ENCODE measurements at places on chromosomes 5 and 9.

DNA sequence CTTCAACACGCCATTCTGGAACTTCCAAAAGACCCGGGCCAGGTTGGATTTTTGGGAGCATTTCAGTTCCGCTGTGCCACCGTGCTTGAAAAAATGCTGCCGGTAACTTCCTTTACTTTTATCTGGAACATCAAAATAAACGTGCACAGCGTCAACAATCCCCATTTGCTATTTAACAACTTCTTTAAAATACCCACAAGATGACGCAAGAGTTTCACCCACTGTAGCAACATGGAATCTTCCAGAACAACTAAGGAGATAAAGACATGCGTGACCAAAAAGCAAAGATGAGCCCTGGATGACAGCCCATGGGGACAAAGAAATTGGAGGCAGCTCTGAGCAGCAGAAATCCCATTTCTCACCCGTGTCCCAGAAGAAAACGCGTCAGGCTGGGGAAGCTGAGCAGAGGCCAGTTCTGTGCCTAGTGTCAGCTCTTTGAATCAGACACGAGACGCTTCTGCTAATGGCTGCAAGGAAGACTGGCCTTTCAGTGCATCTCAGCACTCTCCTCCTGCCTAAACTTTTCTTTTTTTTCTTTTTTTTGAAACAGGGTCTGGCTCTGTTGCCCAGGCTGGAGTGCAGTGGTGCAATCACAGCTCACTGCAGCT, 61.3 kb downstream of the SECISBP2 start:
- DNase-seq, result no peak

DNA sequence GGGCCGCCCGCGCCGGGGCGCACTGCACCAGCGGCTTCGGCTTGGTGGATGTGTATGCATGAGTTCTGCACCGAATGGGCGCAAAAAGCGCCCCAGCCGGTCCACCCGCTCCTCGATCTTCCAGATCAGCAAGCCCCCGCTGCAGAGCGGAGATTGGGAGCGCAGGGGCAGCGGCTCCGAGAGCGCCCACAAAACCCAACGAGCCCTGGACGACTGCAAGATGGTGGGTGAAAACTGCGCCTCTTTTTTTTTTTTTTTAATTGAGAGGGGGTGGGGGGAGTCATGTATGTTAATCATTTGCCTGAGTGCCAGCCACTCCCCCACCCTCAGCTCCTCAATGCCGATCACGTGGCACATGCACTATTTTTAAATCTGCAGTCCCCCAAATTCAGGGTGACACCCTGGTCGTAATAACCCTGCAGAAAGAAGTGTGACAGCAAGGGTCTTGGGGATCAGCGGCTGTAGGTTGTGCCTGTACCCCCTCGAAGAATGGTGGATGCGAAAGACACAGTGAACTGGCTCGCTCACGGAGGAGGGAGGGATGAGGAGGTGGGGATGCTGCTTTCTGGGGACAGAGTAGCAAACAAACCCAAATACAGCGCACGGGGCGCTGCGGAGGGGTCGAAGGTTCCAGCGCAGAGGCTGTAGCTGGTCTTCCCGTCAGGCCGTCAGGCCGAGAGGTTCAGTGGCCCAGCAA, 900 bp downstream of the RGS7BP start:
- DNase-seq, result no peak

GRCh38 chr5:23103566-23103965, 250.4 kb upstream of the CDH12 start:
- DNase-seq, result no peak

DNA sequence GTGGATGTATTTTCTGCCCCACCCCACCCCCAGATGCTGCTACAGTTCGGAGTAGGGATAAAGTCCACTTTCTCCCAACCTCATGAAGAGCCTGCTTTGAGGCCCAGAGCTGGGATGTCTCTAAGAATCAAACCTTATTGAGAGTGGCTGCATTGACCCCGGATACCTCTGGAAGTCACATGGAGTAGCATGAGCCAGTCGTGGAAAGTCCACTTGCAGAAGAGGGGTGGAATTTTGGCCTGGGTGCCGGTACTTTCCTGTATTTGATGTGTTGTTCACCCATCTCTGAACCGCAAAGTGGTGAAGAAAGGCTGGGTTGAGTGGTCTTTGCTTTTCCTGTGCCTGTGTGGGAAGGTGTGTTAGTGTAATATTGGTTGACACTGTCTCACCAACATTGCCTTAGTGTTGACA, 3.7 kb downstream of the OTULIN start:
- DNase-seq, result no peak

DNA sequence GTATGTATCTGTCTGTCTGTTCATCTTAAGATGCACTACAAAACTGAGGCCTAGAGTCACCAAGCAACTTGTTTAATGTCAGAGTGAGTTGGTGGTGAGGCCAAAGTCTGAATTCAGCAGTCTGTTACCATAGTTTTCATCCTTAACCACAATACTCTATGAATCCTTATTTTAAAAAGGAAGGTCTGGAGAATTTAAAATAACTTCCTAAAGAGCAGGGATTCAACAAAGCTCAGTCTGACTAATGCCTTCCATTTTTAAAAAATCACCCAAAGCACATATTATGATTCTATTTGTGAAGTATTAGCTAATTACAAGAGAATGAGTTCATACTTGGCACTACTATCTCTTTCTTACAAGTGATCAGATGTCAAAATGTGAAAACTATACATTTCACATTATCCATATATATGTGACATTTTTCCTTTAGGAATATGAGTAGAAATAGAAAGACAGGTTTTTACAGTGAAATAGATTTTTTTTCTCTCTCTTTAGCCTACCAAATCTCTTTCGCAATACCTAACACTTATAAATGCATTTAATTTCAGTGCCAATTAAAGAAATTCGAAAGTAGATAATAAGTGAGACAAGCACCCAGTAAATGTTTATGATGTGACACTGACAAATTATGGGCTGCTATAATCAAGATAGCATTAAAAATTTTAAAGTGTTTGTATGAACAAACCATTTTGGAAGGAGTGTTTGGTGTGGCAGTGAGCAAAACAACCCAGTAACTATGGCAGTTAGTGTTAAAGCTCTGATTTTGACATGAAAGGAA, 102.3 kb upstream of the CDKN2B start:
- DNase-seq, result no peak

DNA sequence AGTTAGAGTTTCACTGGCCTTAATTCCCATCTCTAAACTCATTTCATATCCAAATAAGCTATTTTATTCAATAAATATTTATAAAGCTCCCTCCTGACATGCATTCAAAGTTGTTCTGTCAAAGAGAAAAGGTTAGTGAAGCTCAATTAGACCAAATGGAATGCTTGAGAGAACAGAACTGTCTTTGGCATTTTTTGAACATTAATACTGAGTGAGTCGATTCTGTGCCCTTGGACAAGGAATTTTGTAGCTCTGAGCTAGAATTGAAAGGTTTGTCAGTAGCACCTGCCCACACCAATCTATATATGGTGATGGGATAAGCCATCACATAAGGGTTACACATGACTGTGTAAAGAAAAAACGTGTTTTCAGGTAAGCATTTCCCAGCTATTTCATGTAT, 631.2 kb upstream of the CCNG1 start:
- DNase-seq, result no peak

DNA sequence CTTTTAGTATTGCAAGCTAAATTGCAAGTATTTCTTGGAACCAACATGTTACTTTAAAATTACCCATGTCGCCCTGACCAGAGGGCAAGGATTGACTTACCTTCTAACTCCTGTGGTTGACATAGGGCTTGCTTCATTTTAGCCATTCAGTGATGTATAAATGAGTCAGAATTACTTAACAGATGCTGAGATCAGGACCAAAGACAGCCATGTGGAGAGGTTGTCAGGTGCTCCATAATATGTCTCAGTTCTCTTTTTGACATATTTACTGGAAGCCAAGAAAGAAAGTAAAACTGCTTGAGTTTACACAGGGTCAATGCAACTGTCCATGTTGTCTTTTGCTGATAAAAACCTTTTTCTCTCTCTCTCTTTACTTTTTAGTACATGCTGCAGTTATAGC, 33.2 kb downstream of the F2RL2 start:
- no peak for DNase-seq

- no peak for DNase-seq
Measured at GRCh38 chr5:58933891-58934628, 351.2 kb downstream of the RAB3C start.

DNA sequence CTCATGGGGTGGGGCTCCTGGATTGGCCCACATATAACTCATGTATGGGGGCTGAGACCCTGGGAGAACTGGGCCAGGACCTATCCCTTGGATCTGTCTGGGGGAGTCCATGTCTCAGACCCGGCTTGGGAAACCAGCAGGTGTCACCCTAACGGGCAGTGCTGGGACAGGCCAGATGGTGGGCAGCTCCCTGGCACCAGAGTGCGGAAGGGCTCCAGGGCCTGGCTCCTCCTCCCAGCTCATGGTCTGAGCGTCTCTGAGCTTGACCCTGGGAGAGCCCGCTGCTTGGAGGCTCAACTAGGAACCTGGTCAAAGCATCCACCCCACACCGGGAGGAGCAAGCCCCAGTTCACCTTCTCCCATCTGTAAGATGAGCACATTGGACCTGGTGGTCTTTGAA, 15.5 kb upstream of the NCS1 start:
- no peak for DNase-seq

DNA sequence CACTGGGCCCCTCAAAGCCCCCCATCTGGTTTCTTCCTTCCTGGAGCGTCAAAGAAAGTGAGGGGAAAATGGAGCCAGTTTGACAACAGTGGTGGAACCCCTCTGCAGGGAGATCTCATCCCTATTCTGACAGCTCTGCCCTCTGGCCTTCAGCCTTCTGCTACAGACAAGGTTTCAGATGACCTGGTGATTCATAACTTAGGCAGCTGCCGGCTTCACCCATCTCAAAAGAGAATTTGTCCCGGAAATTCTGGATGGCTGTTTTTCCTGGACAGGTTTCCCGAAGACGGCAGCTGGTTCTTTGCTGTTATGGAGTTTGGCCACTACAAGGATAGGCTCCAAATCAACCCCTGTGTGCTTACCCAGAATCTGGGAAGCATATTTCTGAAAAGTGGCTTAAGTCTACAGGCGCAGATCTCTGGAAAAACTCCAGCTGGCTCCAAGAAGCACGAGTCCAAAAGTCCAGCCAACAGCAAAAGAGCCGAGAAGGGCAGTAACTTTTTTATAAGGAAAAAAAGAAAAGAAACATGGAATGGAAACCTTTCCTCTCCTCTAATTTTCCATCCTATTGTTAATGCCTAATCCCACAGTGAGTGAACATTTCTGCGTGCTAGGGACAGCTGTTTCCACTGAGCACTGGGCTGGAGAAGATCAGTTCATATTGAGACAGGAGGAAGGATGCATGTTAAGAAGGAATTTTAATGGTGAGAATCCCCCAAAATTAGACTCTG, 54.5 kb downstream of the ZNF366 start:
- DNase-seq, result peak; percentile 56

DNA sequence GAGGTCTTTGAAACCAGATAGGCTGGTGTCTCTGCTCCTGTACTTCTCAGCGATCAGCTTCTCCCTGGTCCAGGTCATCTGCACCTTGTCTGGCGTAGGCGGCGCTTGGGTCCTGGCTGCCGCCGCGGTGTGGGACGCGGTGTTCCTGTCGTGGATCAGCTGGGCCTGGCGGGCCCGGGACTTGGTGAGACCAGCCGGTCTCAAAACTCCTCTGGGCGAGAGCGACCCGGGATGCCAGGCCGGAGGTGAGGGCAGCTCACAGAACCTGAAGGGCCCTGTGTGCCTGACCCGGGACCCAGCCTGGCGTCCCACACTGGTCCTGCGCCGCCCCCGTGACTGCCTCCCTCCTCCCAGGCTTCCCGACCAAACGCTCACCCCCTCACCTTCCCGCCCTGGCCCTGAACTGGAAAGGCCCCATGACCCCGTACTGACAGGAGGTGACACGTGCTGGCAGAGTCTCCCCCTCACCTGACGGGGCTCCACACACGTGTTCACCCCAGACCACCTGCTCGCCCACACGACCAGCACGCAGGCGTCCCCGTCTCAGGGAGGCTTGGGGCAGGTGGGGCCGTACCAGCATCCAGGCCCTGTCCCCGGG, 49.0 kb downstream of the NKD2 start:
- DNase-seq, result no peak

GRCh38 chr5:24767086-24767485, 122.3 kb upstream of the CDH10 start:
- no peak for DNase-seq

DNA sequence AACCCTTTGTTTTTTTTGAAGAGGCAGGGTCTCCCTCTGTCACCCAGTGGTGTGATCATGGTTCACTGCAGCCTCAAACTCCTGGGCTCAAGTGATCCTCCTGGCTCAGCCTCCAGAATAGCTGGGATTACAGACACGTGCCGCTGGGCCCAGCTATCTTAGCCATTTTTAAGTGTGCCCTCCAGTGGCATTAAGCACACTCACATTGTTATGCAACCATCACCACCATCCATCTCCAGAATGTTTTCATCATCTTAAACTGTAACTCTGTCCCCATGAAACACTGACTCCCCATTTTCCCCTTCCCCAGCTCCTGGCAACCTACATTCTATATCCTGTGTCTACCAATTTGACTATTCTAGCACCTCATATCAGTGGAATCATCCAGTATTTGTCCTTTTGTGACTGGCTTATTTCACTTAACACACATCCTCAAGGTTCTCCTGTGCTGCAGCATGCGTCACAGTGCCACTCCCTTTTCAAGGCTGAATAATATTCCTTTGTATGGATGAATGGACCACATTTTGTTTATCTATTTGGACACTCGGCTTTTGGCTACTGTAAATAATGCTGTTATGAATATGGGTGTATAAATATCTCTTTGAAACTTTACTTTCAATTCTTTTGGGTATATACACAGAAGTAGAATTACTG, 12.5 kb upstream of the RAPGEF1 start:
- no peak for DNase-seq

- DNase-seq, result no peak
Measured at GRCh38 chr9:127501821-127502343, 50.6 kb downstream of the LRSAM1 start.

DNA sequence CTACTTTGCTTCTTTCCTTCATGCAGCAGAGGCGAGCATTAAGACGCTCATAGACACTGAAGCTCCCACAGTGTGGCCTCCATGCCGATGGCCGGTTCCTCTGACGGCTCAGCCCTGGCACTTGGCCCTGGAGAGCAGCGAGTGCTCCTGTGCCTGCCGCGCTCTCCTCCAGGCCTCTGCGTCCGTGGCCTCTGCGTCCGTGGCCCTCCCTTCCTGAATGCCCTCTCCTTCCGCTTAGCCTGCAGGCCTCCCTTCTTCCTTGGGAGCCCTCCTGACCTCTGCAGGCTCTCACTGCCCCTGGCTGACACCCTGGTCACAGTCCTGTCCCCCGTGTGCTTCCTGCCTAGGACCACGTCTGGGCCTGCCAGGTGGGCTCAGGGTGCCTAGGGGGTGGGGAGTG, 92.8 kb downstream of the ZNF354C start:
- no peak for DNase-seq

GRCh38 chr5:127041571-127041970, 11.2 kb upstream of the MARCHF3 start:
- DNase-seq, result no peak

DNA sequence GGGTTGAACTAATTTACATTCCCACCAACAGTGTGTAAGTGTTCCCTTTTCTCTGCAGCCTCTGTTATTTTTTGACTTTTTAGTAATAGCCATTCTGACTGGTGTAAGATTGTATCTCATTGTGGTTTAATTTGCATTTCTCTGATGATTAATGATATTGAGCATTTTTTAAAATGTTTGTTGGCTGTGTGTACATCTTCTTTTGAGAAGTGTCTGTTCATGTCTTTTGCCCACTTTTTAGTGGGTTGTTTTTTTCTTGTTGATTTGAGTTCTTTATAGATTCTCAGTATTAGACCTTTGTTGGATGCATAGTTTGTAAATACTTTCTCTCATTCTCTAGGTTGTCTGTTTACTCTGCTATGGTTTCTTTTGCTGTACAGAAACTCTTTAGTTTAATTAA, 101.6 kb downstream of the NIPBL start:
- DNase-seq, result no peak
